ENCODE measurements at places on chromosomes 2 and 18.

GRCh38 chr18:21741312-21741561 is 645 bp downstream of the MIB1 start:
- no peak for DNase-seq

DNA sequence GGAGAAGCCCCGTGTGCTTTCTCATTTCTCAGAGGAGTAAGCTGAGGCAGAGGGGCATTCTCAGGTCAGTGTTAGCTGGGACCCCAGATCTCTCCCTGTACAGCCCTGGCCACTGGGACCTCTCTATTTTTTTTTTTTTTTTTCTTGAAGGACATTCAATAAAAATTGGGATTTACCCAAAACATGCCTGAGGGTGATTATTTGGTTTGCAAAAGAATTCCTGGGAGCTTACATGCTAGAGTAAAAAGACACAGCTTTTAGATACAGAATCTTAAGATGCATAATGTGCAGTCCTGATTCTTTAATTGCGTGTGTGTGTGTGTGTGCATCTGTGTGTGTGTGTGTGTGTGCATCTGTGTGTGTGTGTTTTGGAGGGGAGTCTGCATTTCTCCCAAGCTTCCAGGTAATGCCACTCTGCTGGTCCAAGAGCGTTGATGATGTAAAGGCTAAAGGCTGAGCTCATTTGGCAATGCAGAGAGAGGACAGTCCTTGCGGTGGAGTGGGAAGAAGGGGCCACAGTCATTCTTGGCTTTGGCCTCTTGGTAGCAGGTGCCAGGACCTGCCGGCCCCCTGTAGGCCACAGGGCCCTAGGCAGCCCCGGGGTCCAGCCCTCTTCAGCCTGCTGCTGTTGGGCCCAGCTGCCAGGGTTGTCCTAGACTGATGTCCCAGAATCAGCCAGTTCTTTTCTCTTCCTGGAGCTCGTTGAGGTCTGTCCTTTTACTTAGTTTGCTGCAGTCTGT is 74.1 kb upstream of the MCFD2 start:
- no peak for DNase-seq

GRCh38 chr2:174682578-174683391 is 81.5 kb downstream of the CHRNA1 start:
- no peak for DNase-seq

GRCh38 chr2:26216587-26216986 is 27.8 kb downstream of the HADHA start:
- DNase-seq = no peak

DNA sequence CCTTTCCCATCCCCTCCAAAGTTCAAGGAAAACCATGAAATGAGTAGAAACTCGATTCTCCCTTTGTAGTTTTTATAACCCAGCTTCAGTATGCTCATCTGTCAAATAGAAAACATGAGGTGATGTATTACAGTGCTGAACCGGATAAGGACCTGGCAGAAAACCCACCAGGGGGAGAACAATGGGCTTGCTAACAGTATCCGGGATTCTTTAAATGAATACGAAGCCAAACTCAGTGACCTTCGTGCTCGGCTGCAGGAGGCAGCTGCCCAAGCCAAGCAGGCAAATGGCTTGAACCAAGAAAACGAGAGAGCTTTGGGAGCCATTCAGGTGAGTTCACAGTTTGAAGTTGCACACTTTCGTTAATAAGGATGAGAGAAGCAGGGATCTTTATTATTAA is 113.6 kb upstream of the TTC39C start:
- DNase-seq = no peak

DNA sequence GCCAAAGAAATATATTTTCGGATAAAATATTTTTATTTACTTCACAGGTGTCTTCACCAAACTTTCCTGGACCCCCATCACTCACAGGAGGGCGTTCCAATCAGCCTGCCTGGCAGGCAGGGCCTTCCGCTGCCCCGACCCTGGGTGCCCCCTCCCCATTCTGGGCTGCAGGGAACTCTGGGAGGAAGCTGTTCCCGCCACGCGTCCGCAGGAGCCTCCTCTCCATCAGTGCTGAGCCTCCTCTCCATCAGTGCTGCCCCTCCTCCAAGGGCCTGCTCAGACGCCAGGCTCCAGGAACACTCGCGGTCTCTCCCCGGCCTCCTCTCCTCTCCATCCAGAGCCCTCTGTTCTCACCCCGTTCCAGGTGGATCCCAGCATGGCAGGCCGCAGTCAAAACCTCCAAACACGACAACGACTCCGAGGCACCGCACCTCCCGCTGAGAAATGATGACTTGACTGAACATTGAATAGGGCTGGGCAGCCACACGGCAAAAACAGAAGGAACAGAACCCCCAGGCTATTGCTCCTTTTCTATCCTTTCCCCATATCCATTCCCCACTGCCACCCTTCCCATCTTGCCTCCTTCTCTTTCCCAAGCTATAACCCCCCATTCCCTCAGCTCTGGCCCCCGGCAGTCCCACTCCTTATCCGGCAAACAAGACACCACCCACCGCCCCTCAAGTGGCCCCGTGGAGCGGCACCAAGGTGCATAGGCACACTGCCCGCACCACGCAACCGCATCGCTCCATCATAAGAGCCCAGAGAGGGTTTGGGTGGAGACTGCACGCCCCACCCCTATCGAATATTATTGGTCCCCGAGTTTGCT is 268.6 kb upstream of the RAB6C start:
- no peak for DNase-seq

DNA sequence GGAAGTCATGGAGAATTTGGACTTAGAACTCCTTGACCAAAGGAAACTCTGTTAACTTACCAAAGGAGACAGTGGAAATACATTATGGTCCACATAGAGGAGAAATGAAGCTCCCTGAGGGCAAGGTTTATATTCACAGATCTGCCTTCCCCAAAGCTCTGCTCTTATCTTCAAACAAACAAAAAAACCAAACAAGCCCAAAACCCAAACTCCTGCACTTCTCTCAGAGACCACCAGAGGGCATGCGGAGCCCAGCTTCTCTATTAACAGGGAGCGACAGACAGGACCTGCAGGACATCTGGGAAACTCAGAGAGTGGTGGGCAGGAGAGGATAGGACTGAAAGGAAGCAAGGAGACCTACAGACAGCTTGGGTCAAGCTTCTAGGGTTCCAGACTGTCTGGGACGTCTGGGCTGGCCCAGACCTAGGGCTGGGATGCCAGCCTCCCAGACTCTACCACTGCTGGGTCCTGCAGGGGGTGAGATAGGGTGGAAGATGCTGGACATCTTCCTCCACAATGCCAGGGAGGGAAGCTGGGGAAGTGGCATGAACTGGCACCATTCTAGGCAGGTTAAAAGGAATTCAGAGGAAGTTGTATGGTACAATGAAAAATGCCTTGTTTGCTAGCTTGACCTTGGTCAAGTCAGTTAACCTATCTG is 4.0 kb upstream of the WNT10A start:
- peak; percentile 60 for DNase-seq

DNA sequence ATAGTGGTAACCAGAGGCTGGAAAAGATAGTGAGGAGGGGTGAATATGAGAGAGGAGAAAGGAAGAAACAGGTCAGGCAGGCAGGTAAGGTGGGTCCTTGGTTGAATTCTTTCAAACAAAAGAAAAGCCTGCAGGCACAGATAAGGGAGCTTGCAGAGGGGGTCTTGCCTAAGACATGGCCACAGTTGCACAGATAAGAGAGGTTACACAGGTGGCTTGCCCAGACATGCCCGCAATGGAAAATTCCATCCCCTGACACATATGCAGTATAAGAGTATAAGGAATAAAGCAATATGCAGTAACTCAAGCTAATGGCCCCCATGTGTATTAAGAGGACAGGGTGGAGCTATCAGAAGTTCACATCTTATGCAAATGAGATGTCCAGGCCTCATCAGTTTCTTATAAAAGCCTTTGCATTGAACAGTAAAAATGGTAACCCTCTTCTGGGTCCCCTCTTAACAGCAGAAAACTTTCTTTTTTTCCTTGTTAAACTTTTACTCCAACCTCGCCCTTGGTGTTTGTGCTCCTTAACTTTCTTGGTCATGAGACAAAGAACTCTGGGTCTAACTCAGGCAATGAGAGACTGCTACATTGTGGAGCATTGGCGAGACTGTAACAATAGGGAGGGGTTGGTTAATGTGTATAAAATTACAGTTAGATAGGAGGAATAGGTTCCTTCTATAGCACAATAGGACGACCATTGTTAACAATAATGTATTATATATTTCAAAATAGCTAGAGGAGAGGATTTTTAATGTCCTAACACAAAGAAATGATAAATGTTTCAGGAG is 764.6 kb downstream of the TSN start:
- no peak for DNase-seq

- no peak for DNase-seq
Observed at GRCh38 chr2:88857951-88858411, 166.5 kb downstream of the RPIA start.

DNA sequence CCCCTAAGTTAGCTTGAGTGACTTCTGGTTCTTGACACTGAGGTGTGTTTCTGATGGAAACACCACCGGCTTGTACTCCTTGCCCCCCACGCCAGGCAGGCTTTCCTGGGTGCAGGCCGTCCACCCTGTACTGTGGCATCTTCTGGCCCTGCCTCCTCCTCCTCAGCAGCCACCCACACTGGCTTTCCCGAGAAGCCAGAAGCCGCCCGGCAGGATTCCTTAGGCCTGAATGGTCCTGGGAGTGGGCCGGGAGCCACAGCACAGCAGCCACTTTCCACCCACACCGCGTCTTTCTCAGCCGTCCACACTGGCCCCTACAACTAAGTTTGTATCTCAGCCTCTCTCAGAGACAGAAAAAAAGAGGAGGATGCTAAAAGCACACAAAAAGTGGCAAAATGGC is 2.1 kb upstream of the HSBP1L1 start:
- DNase-seq = no peak

DNA sequence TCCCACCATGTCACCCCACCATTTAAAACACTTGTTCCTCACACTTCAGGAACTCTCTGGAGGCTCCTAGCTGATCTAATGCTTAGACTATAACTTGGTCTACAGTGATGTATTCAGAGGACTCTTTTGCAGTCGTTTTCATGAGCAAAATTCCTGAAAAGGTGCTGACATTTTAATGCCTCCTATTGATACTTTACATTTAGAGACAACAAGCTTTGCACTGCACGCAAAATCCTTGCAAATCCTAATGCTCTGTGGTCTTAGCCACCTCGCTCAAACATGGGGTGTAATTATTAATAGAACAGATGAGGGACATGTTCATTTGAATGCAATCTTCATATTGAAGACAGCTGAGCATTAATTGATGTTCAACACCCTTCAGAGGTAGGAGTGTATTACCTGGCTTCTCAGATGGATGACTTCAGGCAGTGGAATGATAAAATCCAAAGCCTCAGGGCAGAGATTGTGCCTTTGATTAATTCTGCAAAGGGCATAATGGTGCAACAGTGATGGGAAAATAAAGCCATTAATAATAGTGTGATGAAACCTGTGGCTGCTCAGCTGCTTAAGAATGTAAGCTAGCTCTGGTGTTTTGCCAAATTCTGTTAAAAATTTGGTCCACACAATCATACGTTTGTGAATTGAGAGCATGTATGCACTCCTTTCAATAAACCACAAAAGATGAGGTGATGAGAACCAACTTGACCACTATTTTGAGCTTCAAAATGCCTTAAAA is 5.4 kb downstream of the CTAGE1 start:
- no peak for DNase-seq

DNA sequence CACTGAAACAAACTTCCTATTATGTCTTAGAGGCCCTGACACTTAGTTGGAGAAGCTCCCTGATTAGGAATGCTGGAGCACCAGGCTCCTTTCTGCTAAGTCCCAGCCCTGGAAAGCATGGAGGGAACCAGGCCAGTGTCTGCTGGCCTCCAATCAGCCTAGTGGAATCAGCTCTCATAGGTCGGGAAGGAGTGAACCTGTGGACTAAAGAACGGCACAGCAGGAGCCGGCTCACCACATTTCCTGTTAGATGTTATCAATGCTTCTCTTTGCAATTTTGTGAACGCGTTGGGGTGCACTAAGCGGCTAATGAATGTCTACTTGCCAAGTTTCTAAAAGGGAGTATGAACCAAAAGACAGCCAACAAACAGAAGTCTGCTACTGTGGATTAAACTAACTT is 296.6 kb downstream of the NAPG start:
- no peak for DNase-seq

DNA sequence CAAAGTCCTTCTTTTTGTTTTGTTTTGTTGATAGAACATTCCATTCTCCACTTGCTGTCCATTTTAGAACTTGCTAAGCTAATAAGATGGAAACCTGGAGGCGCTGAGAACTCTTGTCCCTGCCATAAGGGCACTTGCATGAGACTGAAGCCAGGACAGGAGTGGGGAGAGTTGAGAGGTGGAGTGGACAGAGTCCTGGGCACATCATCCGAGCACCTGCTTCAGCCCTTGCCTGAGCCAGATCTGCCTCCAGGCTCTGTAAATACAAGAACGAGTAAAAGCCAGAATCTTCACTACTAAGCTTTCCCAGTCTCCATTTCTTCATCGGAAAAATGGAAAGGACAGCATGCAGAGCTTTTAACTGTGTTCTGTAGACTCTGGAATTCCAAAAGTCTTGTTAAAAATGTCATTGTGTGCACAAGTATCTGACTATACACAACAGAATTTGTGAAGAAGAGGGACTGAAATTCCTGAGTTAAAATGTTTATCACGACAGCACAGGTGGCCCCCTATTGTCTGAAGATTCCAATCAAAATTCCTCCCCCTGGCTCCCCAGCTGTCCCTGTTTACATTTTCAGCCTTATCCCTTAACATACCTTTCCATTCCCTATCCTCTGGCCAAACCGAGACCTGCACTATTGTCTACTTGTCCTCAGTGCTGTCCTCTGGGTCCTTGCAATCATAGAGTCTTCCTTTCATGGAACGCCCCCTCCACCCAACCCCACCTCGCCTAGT is 498.2 kb upstream of the TNP1 start:
- no peak for DNase-seq

GRCh38 chr2:135052997-135053474 is 944 bp downstream of the RAB3GAP1 start:
- DNase-seq = no peak

- no peak for DNase-seq
Observed at GRCh38 chr2:54559593-54560145, 103.5 kb downstream of the SPTBN1 start.

DNA sequence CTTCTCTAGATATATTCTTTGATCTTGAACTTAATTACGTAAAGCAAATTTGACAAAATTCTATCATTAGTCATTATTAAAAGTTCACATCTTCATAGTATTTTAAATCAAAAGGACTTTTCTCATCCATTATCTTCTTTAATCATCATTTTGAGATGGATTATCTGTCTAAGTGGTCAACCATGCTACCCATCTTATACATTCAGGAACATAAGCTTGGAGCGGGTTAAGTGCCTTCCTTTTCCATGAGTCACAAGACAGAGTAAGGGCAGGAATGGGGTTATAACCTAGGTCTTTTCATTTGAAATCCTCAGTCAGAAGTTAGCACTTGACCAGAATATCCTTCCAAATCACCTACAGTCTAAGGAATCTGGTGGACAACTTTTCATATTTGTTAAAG is 297.1 kb downstream of the TCF4 start:
- DNase-seq = no peak

- DNase-seq = no peak
Observed at GRCh38 chr18:50666536-50666935, 106.6 kb downstream of the MAPK4 start.

GRCh38 chr2:201983174-201983573 is 50.5 kb upstream of the FZD7 start:
- DNase-seq = no peak

Data from NCI-H1105 (cell line).